ENCODE measurements at places on chromosomes 1 and 21.

GRCh38 chr1:23423415-23424292 lies 894 bp downstream of the TCEA3 start:
- peak; percentile 6 for DNase-seq

DNA sequence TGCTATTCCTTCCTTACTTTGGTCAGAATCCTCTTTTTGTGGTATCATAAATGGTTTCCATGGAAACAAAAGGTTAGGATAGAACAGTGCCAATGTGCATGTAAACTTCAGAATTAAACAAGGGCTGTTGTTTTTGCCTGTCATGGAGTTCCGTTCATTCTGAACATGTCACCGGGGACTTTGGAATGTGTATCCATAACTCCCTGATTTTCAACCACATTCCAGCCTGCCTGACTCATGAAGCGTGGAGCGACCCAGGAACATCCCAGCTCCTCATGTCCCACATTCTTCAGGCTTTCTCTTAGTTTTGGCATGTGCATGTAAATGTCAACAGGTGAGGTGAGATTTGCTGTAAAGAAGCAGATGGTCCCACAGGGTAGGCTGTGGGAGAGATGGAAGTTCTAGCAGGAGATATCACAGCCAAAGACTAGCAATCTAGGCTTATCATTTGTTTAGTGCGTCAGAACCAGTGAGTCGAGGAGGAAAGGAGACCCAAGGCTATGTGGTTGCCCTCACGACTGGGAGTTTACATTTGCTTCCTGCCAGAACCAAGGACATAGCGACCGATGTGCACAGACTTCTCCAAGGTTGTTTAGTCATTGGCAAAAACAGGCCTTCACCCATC lies 23.0 kb upstream of the DNAJC11 start:
- DNase-seq = no peak

GRCh38 chr21:45327441-45328197 lies 39.9 kb upstream of the POFUT2 start:
- DNase-seq = no peak

GRCh38 chr1:97137862-97138514 lies 416.4 kb downstream of the PTBP2 start:
- DNase-seq = peak; percentile 2

GRCh38 chr1:242016479-242016878 lies 17.6 kb upstream of the MAP1LC3C start:
- no peak for DNase-seq

- no peak for DNase-seq
Measured at GRCh38 chr1:53890522-53890941, 935 bp upstream of the YIPF1 start.

DNA sequence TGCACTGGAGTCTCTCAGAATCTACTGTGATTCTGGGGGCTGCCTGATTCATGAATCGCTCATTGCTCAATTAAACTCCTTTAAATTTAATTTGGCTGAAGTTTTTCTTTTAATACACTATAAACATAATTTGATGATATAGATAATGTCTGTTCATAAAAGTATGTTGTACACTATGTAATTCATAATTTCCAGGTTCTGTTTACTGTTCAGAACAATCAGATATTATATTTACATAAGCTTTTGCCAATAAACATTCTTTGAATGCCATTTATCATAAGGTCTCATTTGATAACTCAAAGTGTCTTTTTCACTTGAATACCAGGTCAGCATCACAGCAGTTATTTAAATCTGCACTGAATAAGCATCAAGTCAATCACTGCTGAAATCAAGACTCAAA lies 39.6 kb downstream of the PIGK start:
- DNase-seq = no peak

Measured in stimulated activated CD4-positive, alpha-beta T cell treated with anti-CD3 and anti-CD28 coated beads, Interleukin-4, amount 100 ng/mL, for 48 hours (primary cell).